ENCODE measurements at places on chromosomes 7 and 10. TPM values are rescaled to one million over a fixed set of nuclear protein-coding genes. Genes with fewer than 3 reads are reported as not detected.

The NFKB2 gene
- 76.2 TPM for total RNA-seq

DNA sequence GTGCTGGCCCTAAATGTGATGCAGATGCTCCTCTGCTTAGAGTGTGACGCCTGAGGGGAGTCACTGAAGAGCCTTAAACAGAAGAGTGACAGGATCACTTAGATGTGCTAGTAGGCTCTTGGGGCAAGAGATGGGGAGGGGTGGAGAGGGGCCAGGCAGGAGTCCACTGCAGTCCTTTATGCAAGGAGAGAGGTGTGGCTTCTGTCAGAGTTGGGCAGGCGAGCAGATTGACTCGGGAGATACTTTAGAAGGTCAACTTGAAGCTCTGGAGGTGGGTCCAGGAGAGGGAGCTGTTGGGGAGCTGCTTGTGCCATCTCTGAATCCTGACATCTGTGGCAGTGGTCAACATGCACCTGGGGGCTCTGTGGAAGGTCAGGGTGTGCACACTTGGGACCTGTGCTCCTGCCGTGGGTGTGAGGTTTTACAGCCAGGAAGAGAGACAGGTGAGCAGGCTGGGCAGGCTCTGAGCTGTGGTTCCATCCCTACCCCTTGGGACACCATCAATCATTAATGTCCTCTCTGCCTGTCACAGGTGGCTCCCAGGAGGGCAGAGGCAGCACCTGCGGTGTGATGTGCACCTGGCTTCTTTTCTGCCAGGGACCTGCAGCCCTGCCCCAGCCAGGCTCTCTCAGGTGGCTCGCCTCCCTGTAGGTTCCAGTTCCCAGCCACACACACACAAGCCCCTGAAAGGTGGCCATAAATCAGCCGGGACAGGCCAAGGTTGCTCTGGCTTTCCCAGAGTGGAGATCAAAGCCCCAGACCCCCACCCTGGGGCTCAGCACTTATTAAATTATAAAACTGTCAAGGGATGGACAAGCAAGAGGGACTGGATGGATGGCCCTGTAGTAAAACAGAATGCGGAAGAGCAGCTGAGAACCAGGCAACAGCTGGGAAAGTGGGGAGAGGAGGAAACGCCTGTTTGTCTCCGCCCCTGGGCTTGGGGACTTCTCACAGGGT is 14.0 kb downstream of the NEURL1 start:
- no peak for DNase-seq

- no peak for DNase-seq
These were observed 180.5 kb downstream of the CREB5 start for GRCh38 chr7:28592861-28593260.

- DNase-seq = peak; percentile 70
These were observed 863 bp downstream of the ST8SIA6 start for GRCh38 chr10:17453373-17454091.

The PNLIP gene
- not detected for total RNA-seq

DNA sequence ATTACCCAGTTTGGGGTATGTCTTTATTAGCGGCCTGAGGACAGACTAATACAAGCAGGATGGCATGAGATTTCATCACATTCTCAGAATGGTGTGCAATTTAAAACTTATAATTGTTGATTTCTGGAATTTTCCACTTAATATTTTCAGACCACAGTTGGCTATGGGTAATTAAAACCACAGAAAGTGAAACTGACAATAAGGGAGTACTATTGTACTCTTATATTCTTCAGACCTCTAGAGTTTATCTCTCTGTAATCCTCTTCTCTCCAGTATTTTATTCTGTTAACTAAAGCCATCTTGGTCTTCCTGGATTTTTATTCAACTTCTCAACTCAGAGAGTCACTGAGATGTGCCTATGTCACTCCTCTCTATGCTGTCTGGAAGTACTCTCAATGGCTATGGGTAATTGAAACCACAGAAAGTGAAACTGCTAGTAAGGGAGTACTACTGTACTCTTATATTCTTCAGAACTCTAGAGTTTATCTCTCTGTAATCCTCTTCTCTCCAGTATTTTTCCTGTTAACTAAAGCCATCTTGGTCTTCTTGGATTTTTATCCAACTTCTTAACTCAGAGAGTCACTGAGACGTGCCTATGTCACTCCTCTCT is 118.3 kb downstream of the PPP1R17 start:
- DNase-seq = no peak

GRCh38 chr7:6078548-6078947 is 47.4 kb downstream of the ANKRD61 start:
- DNase-seq = no peak

DNA sequence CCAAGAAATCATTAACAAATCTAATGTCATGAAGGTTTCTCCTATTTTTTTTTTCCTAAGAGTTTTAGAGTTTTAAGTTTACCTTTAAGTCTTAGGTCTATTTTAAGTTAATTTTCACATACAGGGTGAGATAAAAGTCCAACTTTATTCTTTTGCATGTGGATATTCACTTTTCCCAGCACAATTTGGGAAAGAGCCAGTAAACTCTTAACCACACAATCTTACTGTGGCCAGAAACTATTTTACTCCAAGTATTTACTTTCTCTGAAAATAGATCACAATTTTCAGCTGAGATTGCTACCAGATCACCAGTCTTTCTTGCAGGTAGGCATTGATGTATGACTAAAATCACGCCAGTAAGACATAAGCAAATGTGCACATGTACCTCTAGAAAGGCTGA is 728.5 kb downstream of the TNS3 start:
- DNase-seq = no peak

GRCh38 chr10:123966896-123967231 is 75.3 kb upstream of the CPXM2 start:
- DNase-seq = no peak

DNA sequence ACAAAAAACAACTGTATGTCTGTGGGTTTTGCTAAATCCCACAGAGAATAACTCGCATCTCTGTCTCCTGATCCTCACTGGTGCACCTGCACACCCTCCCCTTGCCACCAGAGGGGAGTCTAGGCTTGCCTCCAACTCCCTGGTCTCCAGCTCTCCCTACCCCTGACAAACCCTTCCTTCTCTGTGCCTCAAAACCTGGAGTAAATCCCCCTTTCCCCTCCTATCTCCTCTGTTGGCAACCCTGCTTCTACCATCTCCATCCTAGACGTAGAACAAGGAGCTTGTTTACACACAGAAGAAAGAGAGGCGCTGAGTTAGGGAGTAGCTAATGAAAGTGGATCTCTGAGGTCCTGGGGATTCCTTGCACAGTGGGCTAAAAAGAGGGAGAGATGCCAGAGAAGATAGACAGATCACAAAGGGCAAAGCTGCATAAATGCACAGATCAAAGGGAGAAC is 6.0 kb downstream of the MBLAC1 start:
- peak; percentile 71 for DNase-seq

DNA sequence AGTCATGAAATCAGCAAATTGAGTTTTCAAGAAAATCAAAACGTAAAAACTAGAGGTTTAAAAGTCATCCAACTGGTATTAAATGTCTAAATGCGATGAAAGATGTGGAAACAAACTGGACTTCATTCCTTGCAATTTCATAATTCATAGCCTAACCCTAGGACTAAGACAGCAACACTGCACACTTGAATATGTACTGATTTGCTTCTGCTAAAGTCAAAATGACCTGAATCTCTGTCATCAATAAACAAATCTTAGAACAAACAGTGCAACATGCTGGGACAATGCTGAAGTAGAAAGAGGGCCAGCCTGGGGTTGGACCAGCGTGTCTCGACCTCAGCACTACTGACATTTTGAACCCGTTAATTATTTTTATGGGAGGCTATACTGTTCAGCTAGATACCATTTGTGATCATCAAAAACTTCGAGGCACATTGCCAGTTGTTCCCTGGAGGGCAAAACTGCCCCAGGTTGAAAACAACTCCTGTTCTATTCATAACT is 47.1 kb downstream of the MYOF start:
- no peak for DNase-seq

The NRCAM gene
- 1.1 TPM for total RNA-seq

- no peak for DNase-seq
These were observed 13.6 kb upstream of the SMC3 start for GRCh38 chr10:110553905-110554304.

GRCh38 chr7:95517458-95517857 is 31.7 kb downstream of the ASB4 start:
- no peak for DNase-seq

DNA sequence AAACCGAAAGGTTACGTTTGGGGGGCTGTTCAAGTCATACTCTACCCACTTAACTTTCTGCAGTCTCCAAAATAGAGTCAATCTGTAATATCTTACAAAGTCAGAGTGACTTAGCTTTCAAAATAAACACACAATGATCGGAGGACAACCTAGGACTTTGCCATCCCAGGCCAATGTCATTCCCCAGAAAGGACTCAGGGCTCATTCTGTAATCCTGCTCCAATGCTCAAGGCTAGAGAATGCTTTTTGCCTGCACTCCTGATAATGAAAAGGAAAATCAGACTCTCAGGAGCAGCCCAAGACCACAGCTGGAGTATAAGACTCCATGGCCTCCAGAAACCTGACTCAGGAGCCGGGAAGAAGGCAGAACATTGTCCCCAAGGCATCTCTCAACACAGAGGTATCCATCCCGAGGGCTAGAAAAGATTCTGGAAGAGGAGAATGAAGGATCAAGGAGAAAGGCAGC is 28.5 kb upstream of the ASCC1 start:
- no peak for DNase-seq

DNA sequence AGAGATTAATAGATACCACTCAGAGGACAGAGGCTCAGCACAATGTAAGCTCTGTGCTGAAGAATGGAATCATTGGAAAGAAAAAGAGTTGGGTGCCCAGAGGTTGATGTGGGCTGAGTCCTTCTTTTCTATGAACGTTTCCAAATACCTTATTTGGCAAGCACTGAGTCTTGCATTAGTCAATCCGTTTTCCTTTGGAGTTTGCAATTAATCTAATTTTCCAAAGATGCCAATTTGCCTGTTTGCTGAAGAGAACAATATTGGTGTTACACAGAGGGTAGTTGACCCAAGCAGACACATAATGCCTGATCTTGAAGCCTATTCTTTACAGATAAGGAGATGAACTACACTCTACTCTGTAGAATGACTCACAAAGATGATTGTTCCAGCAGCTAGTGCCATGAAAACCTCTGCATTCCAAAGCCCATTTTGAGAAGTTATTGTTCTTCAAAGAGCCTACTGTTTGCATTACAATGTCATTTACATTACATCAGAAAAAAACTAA is 55.4 kb upstream of the MET start:
- DNase-seq = no peak

The ARHGEF35 gene
- total RNA-seq = 0.93 TPM

DNA sequence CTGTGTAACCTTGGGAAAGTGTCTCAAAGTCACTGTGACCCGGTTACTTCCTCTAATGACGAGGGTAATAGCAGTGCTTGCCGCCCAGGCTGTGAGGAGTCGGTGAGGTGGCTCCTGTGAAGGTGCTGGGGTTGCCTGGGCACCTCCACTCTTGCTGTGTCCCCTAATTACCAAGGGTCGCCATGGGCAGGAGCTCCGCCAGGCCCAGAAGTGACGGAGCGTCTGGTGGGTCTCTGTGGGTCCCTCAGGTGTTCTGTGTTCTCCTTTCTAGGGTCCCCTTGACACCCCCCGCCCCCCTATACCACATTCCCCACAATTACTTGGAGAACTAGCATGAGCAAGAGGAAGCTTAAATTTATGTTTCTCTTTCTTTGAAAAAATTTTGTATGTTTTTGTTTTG is 161.5 kb downstream of the WDR37 start:
- no peak for DNase-seq

DNA sequence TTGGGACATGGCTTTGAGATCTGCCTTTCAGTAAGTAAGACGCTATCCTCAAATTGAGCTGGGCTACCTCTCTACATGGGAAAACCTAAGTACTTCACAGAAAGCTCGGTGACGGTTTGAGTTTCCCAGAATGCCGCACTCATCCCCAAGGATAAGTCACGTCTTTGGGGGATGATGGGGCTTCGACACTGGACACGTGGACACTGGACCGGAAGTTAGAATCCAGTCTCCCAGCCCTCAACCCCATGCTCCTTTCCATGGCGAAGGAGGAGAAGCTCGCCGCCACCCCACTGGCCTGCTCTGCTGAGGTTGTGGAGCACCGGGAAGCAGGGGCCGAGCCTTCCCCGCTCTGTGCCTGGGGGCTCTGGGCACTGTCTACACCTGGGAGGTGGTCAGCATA is 27.5 kb downstream of the PTPRE start:
- no peak for DNase-seq

DNA sequence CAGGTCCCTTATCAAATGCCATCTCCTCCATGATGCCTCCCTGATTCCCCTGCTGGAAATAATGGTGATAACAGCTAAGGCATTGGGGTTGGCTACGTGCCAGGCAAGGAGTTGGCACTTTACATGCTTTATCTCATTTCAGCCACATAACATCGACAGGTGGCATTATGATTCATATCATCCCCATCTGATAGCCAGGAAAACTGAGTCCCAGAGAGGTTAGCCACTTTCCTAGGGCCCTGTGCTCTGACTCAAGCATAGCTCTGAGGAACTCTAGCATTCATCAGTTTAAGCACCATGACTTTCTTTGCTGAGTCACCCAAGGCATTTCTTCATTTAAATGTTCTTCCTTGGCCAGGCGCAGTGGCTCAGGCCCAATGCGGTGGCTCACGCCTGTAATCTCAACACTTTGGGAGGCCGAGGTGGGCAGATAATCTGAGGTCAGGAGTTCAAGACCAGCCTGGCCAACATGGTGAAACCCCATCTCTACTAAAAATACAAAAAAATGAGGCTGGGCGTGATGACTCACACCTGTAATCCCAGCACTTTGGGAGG is 6.6 kb downstream of the LEP start:
- DNase-seq = peak; percentile 58

The SEMA3A gene
- total RNA-seq = 3.2 TPM

GRCh38 chr10:121500701-121501332 is 97.4 kb downstream of the FGFR2 start:
- no peak for DNase-seq

DNA sequence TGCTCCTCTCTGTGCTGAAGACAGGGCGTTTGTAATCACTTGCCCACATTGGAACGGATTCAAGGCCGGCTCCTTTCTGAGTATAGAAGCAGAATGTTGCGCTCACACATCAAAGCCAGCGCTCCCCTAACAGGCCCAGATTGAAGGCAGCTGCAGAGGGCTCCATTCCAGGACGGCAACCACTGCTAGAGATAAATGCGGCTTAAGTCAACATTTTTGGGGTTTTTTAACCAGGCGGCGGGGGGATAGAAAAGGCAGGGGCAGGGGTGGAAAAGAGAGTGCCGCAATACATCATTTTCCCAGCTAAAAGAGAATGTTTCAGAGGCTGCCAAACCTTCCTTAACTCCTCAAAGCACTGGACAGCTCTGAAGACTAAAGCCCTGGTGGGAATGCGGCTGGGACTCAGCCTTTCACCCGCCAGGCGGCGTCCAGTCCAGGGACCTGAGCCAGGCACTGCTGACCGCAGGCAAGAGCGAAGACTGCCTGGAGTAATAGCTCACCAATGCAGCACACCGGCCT is 189.6 kb downstream of the TNS3 start:
- DNase-seq = no peak

The PDE6C gene
- not detected for total RNA-seq

All from MCF 10A (cell line).